ENCODE measurements at places on chromosomes 4 and X.

DNA sequence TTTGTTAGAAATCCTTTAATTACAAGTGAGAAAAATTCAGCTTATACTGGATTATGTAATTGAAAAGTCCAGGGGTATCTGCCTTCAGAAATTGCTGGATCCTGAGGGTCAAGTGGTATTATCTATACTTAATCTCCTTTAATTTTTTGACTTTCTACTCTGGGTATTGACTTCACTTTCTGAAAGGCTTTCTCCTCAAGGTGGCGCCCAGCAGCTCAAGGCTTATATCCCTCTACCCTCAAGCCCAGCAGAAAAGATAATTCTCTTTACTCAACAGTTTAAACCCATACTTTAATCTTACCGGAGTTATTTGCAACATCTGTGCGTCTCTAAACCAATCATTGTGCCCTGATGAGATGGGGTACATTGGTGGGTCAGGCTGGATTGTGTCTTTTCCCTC lies 129.5 kb downstream of the LARP7 start:
- peak; percentile 33 for DNase-seq

GRCh38 chrX:48474127-48474526 lies 1.9 kb upstream of the FTSJ1 start:
- DNase-seq: no peak

DNA sequence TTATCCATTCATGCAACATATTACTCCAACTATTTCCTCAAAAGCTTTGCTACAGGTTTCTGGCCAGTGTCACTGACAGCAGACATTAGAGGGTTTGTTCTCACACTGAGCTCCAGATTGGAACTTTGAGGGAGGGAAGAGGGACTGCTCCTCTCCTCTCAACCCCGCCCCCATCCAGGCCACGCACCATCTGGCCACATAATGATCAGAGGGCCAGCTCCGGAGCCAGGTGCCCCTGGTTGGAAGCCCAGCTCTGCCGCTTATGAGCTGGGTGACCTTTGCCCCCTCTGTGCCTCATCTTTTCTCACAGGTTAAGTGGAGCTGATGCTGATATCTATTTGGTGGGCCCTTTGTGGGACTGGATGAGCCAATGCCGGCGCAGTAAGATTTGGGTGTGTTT lies 55.8 kb downstream of the C4orf50 start:
- DNase-seq: no peak

DNA sequence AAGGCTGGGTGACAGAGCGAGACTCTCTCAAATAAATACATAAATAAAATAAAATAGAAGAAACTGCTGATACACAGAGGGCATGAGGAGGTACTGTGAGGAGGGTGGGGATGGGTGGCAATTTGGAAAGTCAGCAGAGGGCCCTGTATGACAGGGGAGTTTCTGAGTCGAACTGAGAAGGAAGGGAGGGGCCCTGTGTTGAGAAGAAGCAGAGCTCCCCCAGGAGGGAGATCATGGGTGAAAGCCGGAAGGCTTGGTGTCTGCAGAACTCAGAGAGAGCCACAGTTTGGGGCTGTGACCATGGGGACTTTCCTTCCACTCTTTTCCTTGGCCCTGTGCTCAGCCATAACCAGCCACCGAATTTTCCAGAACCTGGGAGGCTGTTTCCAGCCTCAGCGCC lies 24.8 kb upstream of the AFAP1 start:
- no peak for DNase-seq

GRCh38 chr4:79684516-79684915 lies 276.5 kb upstream of the GK2 start:
- no peak for DNase-seq

Measured in AG08395 (cell line).